ENCODE measurements at places on chromosomes 11 and 22. TPM values are rescaled to one million over a fixed set of nuclear protein-coding genes. Genes with fewer than 3 reads are reported as not detected.

The INSC gene
- 1.5 TPM for total RNA-seq

DNA sequence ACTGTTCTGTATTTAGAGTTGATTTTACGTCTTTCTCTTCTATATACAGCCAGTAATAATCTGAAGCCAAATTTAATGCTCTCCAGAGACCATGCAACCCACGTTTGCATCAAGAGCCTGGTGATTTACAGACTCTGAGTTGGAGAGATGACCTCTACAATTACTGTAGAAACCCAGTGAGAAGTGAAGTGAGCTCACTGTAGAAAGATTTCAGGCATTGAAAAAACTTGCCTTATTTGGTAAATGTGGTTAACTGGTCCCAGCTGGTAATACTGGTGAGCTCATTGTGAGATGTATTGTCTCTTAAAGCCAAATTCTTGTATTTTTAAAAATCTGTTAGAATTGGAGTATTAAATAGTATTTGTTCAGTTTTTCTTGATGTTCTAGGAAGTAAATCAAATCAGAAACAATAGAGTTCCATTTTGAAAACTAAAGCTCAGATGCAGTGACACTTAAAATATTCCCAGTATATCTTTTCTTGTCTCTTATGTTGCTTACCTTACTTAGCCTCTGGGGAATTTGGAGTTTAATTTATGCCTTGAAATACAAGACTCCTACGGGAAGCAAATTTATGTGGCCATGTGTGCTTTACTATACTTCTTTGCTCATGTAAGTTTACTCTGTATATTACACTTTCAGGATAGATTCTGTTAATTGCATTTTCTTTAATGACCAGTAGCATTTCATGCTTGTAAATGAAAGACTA lies 189.9 kb downstream of the ARHGAP42 start:
- DNase-seq, result peak; percentile 28

The TSKU gene
- total RNA-seq, result 33.8 TPM

GRCh38 chr22:28024422-28024888 lies 105.4 kb upstream of the PITPNB start:
- DNase-seq, result no peak

DNA sequence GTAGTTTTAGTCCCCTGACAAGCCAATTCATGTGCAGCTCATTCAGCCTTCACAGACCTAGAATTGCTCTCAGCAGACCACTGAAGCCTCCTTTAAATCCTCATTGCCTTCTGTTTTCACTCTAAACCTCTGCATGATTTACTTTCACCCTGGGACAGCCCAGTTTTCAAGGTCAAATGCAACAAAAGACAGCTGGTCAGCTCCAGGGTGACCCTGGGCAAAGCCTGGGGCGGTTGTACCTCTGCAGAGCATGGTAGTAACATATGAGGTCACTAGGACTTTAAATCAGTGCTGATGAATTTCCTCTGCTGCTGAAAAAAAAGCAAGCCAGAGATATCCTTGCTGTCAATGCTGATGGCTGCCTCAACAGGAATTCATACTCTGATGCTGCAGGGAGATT lies 62.2 kb downstream of the SERGEF start:
- no peak for DNase-seq

DNA sequence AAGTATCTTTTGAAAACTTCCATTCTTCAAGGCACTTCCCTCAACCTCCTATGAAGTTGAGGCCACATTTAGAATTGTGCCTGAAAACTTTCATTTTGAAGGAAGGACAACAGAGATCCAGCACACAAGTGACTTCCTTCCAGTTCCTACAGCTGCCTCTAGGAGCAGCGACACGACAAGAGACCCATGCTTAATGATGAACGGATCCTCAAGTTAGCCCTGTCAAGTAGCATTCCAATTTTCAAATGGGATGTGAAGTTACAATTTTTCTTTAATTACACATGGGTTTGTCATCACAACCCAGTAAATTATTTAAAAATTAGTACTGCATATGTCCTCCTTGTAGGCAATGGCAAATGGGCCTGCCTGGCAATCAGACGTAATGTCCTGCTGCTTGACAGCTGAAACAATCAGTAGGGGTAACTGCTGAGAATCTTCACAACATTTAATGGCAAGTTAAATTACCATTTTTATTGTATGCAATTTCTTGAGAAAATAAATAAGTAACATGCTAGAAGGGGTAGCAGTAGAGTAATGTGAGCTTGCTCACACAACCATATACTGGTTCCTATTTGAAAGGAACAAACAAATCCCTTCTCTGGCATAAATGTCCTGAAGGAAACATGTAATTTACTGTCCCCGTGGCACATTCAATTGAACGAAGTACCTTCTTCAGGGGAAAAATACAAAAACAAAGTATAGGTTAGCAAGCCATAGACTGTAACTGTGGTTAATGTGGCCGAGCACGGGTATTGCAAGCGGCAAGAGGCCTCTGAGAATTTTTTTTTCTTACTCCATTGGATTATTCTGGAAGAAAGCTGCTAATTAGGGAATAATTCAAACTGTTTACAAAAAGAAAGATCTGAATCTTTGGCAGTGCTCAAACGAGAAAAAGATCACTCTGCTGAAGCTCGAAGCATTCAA lies 288.3 kb downstream of the CADM1 start:
- DNase-seq, result peak; percentile 75

DNA sequence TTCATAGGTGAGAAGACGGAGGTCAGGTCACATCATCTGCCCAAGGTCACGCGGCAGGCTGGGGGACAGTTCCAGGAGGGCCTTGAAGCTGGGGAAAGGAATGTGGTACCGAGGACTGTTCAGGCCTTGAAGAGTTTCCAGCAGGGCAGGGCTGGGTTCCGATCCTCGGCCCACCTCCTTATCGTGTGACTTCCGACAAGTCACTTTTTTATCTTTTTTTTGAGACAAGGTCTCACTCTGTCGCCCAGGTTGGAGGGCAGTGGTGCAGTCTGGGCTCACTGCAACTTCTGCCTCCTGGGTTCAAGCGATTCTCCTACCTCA lies 623 bp downstream of the NDUFS8 start:
- no peak for DNase-seq

The MYRF gene
- total RNA-seq, result 5.5 TPM

DNA sequence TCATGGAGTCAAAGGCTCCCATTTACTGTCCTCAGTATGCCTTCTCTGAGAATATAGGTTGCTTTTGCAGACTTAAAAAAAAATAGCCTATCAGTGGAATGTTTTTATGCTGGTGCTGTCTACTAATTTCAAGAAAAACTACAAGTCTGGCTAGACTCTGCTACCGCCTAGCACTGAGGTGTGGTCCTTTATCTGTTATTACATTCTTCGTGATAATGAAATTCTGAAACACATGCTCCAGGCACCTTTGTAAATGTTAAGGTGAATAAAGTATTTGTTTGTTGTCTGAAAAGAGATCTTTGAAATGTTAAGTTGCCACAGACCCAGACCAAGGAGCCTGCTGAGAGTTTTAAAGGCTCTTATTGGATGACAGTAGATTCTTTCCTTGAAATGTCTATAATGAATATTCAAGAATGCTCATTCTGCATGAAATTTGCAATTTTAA lies 95.3 kb downstream of the DBX1 start:
- DNase-seq, result peak; percentile 71

GRCh38 chr11:2541881-2542361 lies 97.1 kb downstream of the KCNQ1 start:
- no peak for DNase-seq

The C1QTNF5 gene
- total RNA-seq, result 1.9 TPM

- DNase-seq, result no peak
These were observed 82.3 kb downstream of the C11orf91 start for GRCh38 chr11:33618351-33618710.

DNA sequence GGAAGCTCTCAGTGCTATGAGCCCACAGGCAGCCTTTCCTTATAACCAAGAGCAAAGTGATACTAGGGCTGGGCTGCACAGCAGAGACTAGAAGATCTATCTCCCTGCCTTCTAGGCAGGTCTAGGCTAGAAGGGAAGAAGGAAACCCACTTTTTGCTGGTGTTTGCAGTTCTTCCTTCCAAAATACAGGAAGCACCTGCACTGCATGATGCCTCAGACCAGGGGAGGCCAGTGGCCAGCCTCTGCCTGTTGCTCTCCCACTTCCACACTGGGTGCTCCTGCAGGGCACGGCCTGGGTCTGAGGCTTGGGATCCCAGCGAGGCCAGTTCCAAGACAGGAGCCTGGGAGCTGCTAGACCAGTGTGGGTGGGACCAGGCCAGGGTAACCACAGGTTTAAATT lies 6.0 kb upstream of the UCP3 start:
- DNase-seq, result no peak

- peak; percentile 67 for DNase-seq
These were observed at the start of gene C11orf16 for GRCh38 chr11:8932564-8933180. C11orf16 (minus strand) TSS chr11:8932947; CDS start chr11:8932308, 639 bp downstream.

- DNase-seq, result peak; percentile 75
These were observed 109.2 kb downstream of the CSNK2A3 start for GRCh38 chr11:11243590-11244469.

DNA sequence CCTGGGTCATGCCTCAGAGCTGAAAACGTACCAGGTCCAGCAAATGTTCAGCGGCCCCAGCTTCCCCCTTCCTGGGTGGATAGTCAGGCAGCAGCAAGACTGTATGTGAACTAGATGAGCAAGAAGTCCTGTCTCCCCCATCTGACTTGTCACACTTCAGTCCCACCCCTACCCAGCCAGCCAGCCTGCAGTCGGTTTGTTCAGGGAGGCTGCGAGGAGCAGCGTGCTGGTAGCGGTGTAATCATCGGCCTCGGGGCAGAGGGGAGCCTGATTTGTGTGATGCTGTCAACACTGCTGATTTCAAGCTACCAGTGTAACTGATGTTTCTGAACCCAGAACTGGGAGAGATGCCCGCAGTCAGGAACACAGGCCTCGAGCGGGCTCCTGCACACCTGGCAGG lies 9.6 kb downstream of the TMEM258 start:
- DNase-seq, result no peak

The RAB38 gene
- 14.2 TPM for total RNA-seq

DNA sequence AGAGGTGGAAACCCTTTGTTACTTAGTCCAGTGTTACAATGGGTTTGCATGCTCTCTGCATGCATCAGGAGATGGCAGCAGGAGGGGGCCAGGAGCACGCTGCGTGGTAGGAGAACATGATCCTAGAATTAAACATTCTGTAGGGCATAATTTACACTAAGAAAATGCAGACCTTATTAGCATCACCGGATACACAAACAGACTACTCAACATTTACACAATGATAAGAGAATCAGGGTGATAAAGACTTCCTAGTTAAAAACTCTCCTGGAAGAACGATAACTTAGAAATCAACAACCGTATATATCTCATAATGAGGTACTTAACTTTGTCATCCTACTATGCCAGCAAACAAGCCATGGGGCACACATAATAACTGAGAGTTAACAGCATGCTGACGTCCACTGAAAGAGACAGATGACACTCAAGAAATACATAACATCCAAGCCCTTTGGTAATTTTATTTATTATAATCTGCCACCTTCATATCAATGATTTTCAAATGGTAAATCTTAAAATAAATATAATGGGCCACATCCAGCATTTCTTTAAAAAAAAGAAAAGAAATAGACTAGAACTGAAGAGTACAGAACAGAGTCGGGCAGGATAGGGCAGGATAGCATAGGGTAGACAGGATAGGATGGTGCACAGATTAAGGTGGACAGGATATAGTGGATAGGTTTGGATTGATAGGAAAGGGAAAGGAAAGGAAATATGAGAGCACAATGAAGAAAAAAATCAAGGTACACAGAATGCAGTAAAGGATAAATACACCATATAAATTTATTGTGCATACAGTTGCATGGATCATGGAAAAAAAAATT lies 27.5 kb downstream of the CADM1 start:
- DNase-seq, result no peak

- DNase-seq, result no peak
These were observed 27.4 kb upstream of the CCND1 start for GRCh38 chr11:69613594-69613993.

GRCh38 chr11:42669248-42669976 lies 642.4 kb upstream of the API5 start:
- no peak for DNase-seq

The LSP1 gene
- not detected for total RNA-seq

DNA sequence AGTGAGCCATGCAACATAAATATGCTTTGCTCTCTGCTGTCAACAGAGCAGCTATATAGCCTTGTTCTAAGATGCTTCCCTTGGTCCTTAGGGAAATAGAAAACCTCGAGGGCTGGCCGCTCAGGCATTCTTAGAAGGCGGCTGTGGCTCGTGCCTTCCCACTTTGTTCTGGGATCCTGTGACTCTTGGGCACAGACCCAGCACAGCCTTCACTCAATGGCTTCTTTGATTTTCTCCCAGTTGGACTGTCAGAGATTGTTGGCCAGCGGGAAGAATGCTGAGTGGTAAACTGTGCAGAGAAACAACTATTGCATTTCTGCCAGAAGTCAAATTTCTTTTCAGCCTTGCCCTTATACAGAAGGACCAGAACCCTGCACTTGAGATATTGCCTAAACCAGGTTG lies 9.5 kb upstream of the MICAL2 start:
- no peak for DNase-seq

GRCh38 chr11:1774886-1775285 lies 11.2 kb upstream of the CTSD start:
- DNase-seq, result no peak

The BTBD18 gene
- not detected for total RNA-seq

GRCh38 chr11:8168485-8169257 lies at the start of gene RIC3:
RIC3 (minus strand) TSS chr11:8169025; CDS start chr11:8168989, 36 bp downstream.
- DNase-seq, result peak; percentile 79

GRCh38 chr22:37105154-37105553 lies 4.4 kb downstream of the TMPRSS6 start:
- DNase-seq, result no peak

DNA sequence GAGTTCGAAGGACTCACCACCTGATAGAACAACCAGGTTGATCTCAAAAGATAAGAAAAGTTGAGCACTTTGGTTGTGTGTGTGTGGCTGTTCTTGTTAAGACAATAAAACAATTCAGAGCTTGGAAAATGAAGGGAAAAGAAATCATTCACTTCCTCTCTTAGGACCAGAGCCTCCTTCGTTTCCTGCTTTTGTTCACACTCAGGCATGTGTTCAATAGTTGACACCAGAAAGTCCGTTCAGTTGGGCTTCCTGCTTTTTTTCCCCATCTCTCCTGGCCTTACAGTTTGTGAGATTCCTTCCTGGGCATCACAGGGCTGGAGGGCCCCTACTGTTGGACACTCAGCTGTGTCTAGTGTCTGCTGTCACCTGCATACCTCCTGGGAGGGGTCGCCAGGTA lies 48.0 kb downstream of the TSPAN18 start:
- DNase-seq, result no peak

- DNase-seq, result no peak
These were observed 1240.1 kb downstream of the LRRC4C start for GRCh38 chr11:40219401-40219800.

DNA sequence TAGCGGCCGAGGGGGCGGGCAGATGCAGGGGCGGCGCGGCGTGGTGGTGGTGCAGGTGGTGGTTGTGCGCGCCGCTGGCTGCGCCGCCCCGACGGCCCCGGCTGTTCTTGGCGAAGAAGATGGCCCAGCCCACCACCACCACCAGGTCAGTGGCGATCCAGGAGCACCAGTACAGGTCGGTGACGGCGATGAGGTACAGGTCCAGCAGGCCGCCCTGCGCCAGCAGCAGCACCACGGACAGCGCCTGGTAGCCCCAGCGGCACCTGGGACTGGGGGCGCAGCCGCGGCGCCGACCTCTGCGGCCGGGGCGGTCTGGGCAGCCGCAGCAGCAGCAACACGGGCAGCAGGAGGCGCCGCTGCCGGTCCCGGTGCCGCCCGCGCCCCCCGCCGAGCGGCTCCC lies 879 bp downstream of the TMEM121B start:
- DNase-seq, result peak; percentile 92

GRCh38 chr11:122807731-122808477 lies 30.4 kb upstream of the CRTAM start:
- no peak for DNase-seq

The GLYAT gene
- total RNA-seq, result 0.10 TPM

The SYT13 gene
- 17.1 TPM for total RNA-seq

The SLC29A2 gene
- total RNA-seq, result 31.1 TPM

- DNase-seq, result no peak
These were observed 20.0 kb downstream of the CD82 start for GRCh38 chr11:44585421-44585820.

Measured in GM23338 (cell line).